Progenitor cell of endocrine pancreas (in vitro differentiated cells): ENCODE measurements at places on chromosomes 5 and 9. TPM values are rescaled to one million over a fixed set of nuclear protein-coding genes. Genes with fewer than 3 reads are reported as not detected.
A peak's percentile ranks its signal among the peaks of the same experiment; 100 is the strongest.

- peaks cover 4% of the 10 kb centered on the region for H3K27me3 ChIP-seq
- H3K4me1 ChIP-seq: no peaks in the 10 kb centered on the region
- DNase-seq: no peak
Observed at GRCh38 chr9:128231638-128232527, 28.7 kb downstream of the DNM1 start.

- no peaks in the 10 kb centered on the region for H3K27me3 ChIP-seq
- peak overlapping the region; percentile 56 for H3K27ac ChIP-seq
- no peaks in the 10 kb centered on the region for H3K4me1 ChIP-seq
- H3K36me3 ChIP-seq: peaks cover 47% of the 10 kb centered on the region
- no peak overlapping the region for H3K4me3 ChIP-seq
Observed at GRCh38 chr5:141434006-141434405, 3.7 kb downstream of the PCDHGA12 start.

DNA sequence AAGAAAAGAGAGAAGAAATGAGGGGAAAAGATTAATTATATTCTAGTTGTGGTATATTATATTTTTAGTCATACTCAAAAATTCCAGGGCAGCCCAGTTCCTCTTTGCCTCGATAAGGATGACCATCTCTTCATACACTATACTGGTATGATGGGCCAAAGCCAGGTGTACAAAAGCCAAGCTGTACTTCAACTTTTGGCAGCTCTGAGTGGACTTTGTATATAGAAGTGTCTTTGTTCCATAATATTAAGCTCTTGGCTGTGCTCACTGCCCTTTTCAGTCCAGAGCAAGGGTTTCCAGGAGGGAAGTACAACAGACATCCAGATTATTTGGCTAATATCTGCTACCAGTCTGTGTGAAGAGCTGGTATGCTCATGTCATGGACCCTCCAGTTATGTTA, 934.3 kb upstream of the CDH10 start:
- peaks cover 3% of the 10 kb centered on the region for H3K4me1 ChIP-seq
- no peak overlapping the region for H3K4me3 ChIP-seq
- H3K36me3 ChIP-seq: no peaks in the 10 kb centered on the region
- no peak overlapping the region for H3K27ac ChIP-seq

DNA sequence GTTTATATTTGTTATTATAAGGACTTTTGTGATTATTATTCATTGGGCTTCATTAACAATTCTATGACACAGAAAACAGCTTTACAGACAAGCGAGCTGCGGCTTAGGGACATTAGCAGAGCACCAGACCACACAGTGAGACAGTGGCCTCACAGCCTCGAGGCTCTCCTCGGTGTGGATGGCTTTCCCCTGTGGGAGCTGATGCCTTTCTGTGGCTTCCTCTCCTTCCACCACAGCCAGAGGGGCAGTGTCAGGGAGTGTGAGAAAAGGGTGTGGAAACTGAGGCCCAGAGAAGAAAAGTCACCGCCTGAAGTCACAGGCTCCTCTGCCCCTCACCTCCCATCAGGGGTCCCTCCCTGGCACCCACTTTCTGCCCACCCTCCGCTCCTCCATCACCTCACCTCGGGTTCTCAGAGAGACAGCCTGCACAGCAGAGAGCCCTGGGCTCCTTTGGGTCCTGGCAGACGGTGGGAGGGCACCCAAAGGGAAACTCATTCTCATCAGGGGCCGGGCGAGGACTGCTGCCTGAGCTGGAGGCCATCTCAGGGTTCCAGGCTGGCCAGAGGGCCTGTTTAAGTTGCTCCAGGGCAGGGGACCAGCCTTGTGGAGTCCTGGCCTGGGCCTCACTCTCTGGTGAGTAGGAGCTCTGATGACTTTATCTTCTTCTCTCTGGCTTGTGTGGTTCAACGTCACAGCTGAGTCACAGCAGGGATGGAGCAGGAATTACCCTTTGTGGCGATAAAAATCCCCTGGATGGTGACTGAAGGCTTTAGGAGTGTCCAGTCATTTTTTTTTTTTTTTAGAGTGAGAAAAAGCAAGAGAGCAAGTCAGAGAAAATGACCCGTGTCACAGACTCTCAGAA, 830 bp downstream of the TRAF1 start:
- DNase-seq: no peak
- peaks cover 18% of the 10 kb centered on the region for H3K4me1 ChIP-seq
- no peak overlapping the region for H3K4me3 ChIP-seq
- no peak overlapping the region for H3K27ac ChIP-seq
- no peaks in the 10 kb centered on the region for H3K36me3 ChIP-seq

DNA sequence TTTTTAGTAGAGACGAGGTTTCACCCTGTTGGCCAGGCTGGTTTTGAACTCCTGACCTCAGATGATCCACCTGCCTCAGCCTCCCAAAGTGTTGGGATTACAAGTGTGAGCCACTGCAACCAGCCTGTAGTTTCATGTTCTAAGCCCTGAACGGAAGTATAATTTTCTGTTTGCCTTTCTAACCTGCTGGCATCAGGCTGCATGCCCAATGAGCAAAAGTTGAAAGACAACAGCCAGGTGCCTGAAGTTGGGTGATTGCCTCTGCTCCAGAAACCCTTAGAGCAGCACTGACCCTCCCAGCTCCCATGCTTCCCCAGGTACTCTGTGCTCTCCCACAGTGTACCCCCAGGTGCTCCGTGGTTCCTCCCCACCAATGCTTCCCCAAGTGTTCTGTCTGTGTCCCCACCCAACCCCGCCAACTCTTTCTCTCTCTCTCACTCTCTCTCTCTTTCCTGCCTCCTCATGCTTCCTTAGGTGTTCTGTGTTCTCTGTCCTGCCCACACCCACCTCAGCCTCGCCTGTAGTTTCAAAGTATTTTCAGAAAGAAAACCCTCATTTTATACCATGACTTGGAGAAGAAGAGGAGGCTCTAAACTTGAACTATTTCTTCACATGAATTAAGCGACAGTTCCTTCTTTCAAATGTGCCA, 145.3 kb downstream of the SNCAIP start:
- no peak for DNase-seq
- no peak overlapping the region for H3K27ac ChIP-seq
- H3K4me3 ChIP-seq: no peak overlapping the region
- peaks cover 4% of the 10 kb centered on the region for H3K36me3 ChIP-seq

DNA sequence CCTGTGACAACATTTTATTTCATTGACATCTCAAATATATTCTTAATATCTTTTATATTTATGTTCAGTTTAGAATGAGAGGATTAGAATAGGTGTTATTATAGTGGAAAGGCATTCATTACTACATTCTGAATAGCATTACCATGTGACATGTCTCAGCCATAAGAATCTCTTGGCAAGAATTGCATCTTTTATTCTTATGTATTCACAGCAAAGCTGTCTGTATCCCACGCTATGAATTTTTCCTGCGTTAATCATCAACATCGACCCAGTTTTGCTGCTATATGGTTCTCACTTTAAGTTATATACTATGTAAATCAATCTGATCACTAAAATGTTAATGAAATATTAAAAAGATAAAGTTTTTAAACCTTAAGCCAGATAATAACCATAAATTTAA, 248.6 kb downstream of the TMEM232 start:
- H3K27me3 ChIP-seq: no peaks in the 10 kb centered on the region
- peaks cover 2% of the 10 kb centered on the region for H3K4me1 ChIP-seq
- DNase-seq: no peak
- no peak overlapping the region for H3K4me3 ChIP-seq
- H3K36me3 ChIP-seq: no peaks in the 10 kb centered on the region

DNA sequence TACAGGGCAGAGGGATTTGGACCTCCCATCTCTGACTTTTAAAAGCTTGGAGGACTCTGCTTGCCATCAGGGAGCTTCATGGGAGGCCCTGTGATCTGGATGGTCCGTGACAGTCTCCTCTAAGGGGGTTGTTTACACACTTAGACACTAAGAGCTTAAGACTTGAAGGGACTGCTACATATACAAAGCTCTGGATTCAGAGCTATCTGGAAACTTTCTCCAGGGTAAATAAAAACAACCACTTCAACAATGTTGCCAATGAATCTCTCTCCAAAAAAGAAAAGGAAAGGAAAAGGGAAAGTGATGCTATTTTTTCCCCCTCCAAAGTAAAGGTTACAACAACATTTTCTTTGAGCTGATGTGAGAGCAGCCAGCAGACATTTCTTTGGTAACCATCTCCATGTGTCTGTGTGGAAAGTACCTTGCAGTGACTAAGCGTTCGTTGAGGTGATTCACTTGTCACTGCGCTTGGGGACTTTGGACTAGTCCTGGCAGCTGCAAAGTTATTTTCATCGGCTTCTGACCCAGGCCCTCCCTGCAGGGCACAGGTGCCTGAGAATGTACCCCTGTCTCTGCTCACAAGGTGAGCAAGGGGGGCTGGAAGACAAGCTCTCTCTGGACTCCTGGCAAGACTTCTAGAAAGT, 262.1 kb upstream of the KLF4 start:
- H3K36me3 ChIP-seq: no peaks in the 10 kb centered on the region
- no peak overlapping the region for H3K4me3 ChIP-seq
- no peak for DNase-seq
- H3K27ac ChIP-seq: no peak overlapping the region

GRCh38 chr5:96692441-96692840, 30.3 kb downstream of the CAST start:
- no peaks in the 10 kb centered on the region for H3K4me1 ChIP-seq
- no peak for DNase-seq
- no peak overlapping the region for H3K27ac ChIP-seq
- H3K27me3 ChIP-seq: no peaks in the 10 kb centered on the region
- H3K36me3 ChIP-seq: peaks cover 3% of the 10 kb centered on the region

The IRGM gene
- total RNA-seq: not detected in 2 replicates

- H3K4me1 ChIP-seq: peaks cover 25% of the 10 kb centered on the region
- no peaks in the 10 kb centered on the region for H3K27me3 ChIP-seq
- peak overlapping the region; percentile 60 for H3K4me3 ChIP-seq
Observed at GRCh38 chr5:5135957-5136676, 4.0 kb upstream of the ADAMTS16 start.

DNA sequence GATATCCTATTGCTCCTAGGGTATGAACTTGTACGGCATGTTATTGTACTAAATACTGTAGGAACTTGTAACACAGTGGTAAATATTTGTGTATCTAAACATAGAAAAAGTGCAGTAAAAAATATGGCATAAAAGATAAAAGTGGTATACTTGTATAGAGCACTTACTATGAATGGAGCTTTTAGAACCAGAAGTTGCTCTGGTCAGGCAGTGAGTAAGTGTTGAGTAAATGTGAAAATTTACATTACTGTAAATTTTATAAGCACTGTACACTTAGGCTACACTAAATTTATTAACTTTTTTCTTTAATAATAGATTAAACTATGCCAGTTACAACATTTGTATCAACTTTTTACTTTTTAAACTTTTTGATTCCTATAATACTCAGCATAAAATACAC, 109.1 kb downstream of the ZCCHC7 start:
- H3K27me3 ChIP-seq: no peaks in the 10 kb centered on the region
- H3K4me3 ChIP-seq: no peak overlapping the region
- no peak for DNase-seq
- no peak overlapping the region for H3K27ac ChIP-seq

DNA sequence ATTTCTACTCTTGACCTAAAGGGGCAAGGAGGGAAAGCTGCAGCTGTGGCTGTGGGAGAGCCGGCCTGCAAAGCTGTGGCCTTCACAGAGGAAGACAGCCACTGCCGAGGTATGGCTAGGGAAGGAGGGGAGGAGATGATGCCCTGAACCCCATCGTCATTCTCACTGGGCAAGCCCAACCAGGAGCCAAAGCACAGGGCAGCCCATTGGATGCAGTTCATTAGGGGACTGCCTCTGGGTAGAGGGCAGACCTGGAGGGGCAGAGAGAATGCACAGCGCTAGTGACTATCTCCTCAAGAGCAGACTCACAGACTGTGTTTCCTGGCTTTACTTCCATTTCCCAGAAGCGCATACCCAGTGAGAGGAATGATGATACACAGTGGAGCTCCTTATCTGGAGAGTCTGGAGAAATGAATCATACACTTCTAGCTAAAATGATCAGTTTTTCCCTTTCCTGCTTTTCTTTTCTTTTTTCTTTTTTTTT, 47.2 kb upstream of the TTC23L start:
- peaks cover 3% of the 10 kb centered on the region for H3K4me1 ChIP-seq
- H3K27ac ChIP-seq: no peak overlapping the region
- peaks cover 13% of the 10 kb centered on the region for H3K36me3 ChIP-seq
- H3K4me3 ChIP-seq: no peak overlapping the region
- DNase-seq: no peak

The SLC26A2 gene
- 11.7 and 12.6 TPM in 2 replicates for total RNA-seq

The PRDM9 gene
- total RNA-seq: not detected in 2 replicates

GRCh38 chr9:124054582-124055227, 43.1 kb downstream of the LHX2 start:
- peak overlapping the region; percentile 80 for H3K27ac ChIP-seq
- DNase-seq: no peak
- peaks cover 42% of the 10 kb centered on the region for H3K27me3 ChIP-seq
- H3K36me3 ChIP-seq: no peaks in the 10 kb centered on the region
- H3K4me1 ChIP-seq: no peaks in the 10 kb centered on the region

The IL13 gene
- not detected in 2 replicates for total RNA-seq

DNA sequence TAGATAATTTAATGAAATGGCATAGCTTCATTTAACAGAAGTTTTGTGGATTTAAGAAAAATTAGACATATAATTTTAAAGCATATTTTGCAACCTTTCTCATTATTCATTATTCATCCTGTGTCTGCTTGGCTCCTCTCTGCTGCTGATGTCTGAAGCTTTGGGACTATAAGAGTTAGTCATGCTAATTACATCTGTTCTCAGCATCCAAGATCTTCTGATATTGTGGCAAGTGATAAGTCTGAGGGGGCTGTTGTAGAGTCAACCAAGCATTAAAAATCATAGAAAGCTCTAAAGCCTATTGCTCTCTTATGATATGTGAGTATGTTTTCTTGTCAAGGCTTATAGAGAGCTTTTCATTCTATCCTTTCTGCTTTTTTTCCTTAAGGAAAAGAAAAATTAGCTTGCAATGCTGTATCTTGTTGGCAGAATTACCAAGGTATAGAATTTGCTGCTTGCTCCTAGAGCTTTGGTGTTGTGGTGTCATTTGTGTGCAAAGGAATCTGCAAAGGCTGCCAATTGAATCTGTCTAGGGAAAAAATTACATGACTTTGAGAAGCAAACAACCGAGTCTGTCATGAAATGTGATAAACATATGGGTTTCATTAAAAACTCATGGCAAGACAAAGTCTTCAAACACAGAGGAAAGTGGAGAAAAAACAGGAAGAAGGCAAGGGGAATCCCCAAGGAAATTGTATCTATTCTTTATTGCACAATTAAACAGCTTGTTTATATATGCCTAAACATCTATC, 156.1 kb upstream of the DAB2 start:
- no peaks in the 10 kb centered on the region for H3K27me3 ChIP-seq
- no peaks in the 10 kb centered on the region for H3K36me3 ChIP-seq
- no peak overlapping the region for H3K4me3 ChIP-seq
- H3K4me1 ChIP-seq: peaks cover 9% of the 10 kb centered on the region
- H3K27ac ChIP-seq: no peak overlapping the region
